ENCODE measurements at places on chromosomes 16 and 17. TPM values are rescaled to one million over a fixed set of nuclear protein-coding genes. Genes with fewer than 3 reads are reported as not detected.

HS3ST4 gene
- polyA plus RNA-seq = not detected

DNA sequence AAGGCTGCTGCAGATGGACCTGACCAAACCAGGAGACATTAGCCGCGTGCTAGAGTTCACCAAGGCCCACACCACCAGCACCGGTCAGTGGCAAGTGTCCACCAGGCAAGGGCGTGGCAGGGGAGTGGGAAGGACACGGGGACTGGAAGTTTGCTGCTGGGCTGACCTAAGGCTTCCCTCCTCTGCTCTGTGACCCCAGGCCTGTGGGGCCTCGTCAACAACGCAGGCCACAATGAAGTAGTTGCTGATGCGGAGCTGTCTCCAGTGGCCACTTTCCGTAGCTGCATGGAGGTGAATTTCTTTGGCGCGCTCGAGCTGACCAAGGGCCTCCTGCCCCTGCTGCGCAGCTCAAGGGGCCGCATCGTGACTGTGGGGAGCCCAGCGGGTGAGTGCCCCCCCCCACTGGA lies 4.8 kb downstream of the HSD11B2 start:
- no peak for DNase-seq

- DNase-seq = no peak
Observed at GRCh38 chr17:19397556-19398041, 10.6 kb upstream of the MFAP4 start.

DNA sequence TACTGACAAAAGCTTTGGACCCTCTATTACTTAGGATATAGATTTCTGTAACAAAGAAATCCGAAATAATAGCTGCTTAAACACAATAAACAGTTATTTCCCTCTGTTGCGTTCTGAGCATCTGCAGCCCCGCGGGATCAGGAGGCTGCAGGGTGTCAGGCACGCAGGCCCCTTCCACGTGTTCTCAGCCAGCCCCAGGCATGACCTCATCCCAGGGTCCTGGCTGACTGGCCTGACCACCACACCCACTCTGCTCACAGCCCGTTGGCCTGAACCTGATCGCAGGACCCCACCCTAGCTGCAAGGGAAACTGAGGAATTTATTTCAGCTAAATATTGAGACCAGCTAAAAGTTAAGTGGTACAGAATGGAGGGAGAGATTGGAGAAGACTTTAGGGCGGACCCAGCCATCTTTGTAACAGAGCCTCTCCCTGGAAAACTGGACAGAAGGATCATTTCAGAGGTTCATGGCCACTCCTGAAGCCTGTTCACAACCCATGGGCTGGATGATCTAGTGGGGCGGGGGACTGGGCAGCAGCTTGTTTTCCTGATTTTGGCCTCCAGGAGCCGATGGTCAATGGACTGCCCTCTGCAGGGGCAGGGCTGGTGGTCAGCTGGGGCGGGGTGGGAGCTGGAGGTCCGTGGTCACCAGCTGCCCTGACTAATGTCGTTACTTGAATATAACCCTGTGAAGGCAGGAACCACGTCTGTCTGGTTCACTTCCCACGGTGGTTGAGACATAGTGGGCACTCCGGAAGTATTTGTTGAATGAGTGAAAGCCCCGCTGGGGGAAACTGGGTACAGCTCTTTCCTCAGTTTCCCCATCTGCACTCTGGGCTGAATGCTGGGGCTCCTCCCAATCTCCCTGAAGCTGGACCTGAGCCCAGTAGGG lies 10.9 kb downstream of the CETP start:
- DNase-seq = no peak

DNA sequence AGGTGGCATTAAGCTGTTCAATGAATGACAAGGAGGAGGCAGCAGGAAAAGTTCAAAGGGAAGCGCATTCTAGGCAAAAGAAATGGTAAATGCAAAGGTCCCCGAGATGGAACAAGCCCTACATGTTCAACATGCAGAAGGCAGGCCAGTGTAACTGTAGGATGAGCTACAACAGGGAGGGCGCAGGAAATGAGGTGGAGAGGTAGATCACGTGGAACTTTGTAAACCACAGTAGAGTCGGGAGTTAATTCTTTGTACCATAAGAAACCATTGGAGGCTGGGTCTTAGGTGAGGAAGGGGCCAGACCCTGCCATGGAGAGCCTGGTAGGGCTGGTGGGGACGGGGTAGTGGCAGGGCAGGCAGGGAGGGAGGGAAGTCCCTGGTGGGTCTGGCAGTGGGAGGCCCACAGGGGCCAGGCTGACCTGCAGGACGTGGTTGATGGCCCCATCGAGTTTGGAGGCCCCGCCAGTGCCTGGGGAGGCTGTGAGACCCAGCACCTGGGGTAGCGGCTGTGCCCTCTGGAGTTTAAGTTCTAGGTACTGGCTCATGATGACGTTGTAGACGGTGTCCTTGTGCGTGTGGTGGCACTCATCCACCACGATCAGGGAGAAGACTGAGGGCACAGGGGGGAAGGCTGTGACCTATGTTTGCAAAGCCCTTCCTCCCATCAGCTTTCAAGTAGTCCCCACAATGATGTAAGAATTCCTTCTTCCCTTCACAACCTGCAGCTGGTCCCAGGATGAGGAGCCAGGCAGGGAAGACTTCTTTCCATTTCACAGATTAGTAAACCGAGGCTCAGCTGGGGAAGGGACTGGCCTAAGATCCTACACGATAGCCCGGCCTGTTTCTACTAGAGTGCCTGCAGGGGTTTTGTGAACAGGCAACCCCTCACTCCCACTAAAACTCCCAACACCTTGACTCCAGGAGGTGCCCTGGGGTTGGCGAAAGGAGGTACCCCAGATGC lies 1.9 kb downstream of the DHX58 start:
- no peak for DNase-seq

All from BJ (cell line).